ENCODE measurements at places on chromosomes 2 and 18.

DNA sequence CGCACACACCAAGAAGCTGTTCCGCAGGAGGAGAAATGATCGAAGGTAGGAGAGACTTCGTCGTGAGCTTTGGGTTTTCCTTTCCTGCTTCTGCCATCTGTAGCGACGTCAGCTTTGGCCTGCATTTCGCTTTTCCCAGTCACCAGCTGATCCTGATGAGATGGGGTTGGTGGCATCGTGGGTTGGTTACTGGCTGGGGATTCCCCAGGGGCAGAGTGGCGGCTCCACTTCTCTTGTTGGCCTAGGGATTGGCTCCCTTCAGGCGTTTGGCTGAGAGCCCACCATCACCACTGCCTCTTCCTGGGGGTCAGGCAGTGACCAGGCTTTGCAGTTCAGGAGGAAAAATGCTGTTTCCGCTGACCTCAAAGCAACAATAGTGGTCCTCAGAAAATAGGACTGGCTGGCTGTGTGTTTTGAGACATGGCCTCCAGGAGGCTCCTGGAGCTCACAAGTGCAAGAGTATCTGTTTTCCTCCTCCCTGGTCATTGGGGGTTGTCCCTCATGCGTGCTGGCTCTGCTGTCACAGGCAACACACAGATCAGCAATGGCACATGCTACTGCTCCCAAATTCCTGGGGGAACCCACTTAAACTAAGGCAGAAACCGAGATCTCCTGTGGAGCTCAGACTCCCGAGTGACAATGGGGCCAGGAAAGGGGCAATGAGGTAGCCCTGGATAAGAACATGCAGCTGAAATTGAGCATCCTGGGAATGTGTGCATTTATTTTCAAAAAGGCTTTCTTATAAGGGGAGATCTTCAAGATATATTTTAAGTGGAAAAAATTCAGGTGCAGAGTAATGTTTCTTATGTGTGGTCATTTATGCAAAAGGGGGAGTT, 173.0 kb downstream of the CTIF start:
- DNase-seq, result no peak

DNA sequence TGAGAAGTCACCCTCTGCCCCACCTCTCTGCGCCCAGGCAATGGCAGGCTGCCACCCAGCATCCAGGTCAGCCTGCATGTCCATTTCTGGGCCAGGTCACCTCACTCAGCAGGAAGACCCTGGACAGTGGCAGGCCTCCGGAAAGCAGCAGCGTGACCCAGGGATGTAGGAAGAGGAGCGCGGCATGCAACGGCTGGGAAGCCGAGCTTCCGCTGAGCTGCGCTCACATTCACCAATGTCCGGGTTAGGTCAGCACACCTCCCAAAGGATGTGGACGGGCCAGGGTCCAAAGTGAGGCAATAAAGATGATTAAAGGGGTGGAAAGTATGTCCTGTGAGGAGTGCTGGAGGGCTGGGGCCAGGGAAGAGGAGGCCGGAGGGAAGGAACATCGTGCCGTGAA, 174.5 kb downstream of the CTIF start:
- no peak for DNase-seq

DNA sequence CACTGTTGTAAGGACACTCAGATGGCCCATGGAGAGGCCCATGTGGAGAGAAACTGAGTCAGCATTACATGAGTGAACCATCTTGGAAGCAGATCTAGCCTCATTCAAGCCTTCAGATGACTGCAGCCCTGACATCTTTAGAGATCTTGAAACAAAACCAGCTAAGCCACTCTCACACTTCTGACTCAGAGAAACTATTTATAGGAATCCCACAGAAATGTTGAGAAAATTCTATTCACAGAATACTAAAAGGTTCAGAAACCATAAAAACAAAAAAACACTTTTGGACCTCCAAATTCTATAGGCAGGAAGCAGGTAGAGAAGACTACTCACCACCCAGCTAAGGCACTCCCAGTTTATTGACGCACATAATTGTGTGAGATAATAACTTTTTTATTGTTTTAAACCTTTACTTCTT, 8.7 kb downstream of the TMEM169 start:
- no peak for DNase-seq

GRCh38 chr2:165575044-165575615, 105.6 kb downstream of the CSRNP3 start:
- DNase-seq, result no peak

GRCh38 chr2:17272652-17273525, 245.4 kb downstream of the RAD51AP2 start:
- DNase-seq, result no peak
